CD4-positive, alpha-beta T cell treated with Interleukin-17A for 1 hour (primary cell): ENCODE measurements at places on chromosomes 1 and 21.

DNA sequence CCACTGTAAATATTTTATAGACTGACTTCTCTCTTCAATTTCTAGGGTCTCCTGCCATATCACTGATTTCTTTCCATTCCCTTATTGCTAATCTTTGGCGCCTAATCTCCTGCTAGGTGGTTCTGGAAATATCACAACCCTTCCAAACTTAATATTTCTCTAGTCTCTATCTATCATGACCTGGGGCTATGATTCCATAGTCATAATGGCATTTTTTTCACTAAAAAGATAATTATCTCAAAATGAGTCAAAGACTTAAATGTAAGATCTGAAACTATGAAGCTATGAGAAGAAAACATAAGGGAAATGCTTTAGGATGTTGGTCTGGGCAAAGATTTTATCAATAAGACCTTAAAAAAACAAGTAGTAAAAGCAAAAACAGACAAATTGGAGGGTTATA is 74.2 kb downstream of the LEPR start:
- DNase-seq, result no peak

- no peak for DNase-seq
Measured at GRCh38 chr1:240720976-240721375, 109.0 kb upstream of the GREM2 start.

DNA sequence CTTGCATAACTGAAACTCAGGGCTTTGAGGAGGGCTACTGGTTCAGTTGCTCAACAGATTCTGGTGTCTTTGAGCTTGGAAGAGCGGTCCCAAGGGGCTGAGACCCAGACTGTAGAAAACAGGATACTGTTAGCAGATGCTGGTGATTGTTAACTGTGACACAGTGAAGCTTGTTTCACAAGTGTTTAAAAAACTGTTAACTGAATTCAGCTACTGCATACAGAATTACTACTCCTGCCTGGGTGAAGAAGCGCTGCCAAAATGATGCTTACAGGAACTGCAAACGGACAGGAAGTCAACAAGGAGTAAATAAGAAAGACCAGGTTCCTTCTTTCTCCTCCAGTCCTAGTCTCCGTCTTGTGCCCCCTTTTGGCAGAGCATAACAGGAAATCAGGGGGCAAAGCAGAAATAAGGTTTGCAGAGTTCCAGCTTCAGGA is 195.3 kb upstream of the USP25 start:
- no peak for DNase-seq

- no peak for DNase-seq
Measured at GRCh38 chr1:99180915-99181314, 83.4 kb upstream of the PLPPR4 start.

DNA sequence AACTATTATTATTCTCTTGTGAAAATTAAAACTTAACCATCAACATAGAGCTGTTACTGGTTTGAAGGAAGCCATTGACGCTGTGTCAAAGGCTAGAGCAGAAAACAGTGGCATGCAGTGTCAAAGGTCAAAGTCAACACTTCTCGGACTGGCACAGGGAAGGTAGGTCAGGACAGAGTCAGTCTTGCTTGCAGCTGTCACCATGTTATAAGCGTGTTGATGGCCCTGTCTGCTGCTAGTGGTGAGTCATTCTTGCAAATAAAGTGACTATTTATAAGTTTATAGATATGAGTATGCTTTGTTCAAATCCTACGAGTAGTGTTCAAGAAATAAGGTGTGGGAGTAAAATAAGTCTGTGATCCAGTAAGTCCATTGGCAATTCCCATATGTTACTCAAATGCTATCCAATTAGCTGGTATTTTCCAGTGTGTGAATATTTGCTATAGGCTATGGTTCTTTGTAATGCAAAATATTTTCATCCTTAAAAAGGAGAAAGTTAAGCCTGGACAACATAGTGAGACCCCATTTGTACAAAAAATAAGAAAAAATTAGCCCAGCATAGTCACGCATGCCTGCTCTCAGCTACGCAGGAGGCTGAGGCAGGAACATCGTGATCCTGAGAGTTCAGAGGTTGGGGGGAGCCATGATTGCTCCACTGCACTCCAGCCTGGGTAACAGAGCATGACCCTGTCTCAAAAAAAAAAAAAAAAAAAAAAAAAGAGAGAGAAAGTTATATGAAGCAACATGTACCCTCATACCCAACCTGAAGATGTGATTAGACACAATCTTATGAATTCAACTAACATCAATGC is 26.3 kb upstream of the TINAGL1 start:
- DNase-seq, result no peak

DNA sequence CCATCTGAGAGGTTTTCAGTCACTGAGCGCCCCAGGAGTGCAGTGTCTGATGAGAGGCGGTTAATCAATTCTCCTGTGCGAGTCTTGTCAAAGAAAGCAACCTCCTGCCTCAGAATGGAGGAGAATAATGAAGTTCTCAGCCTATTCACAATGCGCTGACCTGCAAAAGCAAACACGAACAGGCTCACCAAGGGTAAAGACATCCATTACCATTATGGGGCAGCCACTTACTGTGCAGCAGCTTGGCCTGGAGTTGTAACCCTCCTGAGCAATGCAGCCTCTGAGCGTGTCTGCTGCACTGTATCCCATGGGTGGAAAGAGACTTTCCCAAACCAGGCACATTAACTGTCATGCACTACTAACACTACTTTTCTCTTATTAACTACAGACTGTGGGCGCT is 11.0 kb downstream of the ABCB10 start:
- no peak for DNase-seq

DNA sequence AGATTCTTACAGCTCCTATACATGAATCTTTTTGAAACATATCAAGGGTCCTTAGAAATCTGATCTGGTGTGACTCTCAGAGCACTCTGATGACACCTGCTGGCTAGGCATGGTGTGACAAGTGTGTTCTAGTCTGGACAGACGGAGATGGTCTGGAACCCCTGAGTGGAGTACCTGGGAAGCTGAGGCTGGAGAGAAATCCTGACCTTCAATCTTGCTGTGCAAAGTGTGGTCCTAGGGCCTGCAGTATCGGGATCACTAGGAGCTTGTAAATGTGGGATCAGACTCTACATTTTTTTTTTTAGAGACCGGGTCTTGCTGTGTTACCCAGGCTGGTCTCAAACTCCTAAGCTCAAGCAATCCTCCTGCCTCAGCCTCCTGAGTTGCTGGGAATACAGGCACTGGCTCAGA is 78.6 kb upstream of the SOD1 start:
- peak; percentile 74 for DNase-seq

- DNase-seq, result peak; percentile 74
Measured at GRCh38 chr1:46549697-46550681, 1.5 kb downstream of the KNCN start.

DNA sequence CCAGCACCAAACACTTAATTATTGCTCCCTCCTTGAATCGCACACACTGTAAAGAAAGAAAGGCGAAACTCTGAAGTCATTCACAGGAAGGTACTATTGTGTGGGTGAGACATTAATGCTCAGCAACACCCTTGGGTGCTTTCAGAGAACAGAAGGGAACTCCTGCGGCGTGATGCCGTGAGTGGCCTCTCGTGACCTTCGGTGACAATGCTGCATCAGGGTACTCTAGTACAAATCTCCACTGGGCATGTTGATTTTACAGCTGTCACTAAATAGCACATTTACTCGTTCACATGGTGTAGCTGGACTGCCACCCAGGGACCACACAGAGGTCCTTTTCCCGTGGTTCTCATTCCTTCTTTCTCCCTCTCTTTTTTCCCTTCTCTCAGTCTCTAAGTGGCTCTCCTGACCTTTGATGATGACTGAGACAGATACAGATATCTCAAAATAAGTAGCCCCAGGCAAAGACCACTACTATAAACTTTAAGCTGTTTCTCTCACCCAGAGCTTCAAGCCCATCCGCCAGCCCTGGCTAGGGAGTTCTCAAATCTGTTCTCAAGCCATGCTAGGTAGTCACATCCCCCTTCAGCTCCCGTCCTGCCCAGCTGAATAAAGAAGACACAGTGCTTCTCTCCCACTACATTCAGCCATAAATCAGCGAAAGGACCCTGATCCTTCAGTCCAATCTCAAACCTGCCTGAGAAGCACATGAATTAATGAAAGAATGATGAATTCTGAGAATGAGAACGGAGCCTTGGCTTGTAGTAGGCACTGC is 223.4 kb upstream of the FMN2 start:
- DNase-seq, result no peak

- no peak for DNase-seq
Measured at GRCh38 chr1:84479998-84480397, 932 bp downstream of the RPF1 start.

DNA sequence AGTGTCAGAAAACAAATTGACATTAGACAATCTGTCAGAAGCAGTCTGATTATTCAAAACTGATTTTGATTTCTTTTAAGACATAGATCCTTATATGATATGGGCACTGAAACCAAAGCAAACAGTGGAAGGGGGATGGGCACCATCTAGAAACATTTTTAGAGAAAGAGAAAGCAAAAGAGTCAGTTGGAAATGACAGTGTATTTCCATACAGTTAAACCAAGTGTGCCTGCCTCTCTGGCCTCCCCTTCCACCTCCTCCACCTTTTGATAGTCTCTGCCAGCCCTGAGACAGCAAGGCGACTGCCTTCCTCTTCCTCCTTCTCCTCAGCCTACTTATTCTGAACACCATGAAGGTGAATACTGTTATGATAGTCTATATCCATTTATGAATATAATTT is 949.7 kb downstream of the AMY1C start:
- DNase-seq, result no peak

DNA sequence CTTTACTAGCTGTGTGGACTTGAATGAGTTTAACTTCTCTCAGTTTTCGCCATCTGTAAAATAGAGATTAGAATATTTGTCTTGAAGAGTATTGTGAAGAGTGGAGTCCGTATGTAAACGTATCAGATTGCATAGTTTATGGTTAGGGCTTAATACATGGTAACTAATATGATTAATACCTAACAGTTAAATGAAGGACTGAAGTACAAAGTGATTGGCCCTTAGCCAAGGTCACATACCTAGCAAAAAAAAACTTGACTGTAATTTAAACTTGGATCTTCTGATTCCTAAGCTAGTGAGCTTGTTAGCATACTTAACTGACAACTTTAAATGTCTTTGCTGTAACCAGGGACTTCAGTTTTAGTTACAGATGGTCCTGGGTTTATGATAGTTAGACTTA is 1.9 kb downstream of the GIPC2 start:
- DNase-seq, result no peak

DNA sequence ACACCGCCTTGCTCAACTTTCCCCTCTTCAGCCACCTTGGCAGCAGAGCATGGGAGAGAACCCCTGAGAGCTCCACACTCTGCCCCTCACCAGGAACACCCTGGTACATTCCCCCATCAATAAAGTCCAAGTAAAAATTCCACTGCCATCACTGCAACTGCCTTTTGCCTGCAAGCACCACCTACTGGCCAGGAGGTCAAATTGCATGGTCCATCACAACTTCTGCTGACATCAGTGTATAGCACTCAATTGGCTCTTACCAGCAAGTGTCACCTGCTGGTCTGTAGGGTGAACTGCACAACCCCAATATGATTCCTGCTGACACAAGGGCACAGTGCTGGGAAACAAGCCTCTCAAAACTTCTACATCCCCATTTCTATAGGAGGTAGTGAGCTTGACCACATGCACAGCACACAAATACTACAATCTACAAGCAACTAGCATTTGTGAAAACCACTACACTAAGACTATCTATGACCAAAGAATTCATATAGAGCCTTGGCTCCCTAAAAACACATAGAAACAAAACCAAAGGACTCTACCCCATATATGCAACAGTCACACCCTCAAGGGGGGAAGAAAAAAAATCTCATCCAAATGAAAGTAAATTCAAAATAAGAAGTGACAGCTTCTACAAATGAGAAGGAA is 69.2 kb downstream of the FASLG start:
- peak; percentile 71 for DNase-seq

GRCh38 chr21:16037421-16037955 is 307.7 kb downstream of the USP25 start:
- DNase-seq, result no peak

DNA sequence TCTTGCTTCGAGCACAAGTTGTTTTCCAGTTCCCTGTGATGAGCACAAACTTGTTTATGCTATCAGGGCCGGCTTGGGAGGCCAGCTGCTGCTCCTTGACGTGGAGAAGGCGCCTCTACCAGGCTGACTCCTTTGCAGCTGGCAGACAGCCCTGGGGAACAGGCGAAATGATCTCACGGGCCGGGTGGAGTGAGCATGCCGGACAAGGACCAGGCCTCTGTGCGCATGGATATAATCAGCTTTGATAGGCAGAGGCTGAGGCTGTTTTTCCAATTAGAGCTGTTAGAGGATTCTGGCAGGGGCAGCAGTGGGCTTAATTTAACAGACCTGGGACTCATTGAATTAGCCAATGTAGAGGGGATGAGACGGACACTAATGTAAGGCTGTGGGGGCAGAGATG is 38.9 kb downstream of the FAM163A start:
- DNase-seq, result no peak

DNA sequence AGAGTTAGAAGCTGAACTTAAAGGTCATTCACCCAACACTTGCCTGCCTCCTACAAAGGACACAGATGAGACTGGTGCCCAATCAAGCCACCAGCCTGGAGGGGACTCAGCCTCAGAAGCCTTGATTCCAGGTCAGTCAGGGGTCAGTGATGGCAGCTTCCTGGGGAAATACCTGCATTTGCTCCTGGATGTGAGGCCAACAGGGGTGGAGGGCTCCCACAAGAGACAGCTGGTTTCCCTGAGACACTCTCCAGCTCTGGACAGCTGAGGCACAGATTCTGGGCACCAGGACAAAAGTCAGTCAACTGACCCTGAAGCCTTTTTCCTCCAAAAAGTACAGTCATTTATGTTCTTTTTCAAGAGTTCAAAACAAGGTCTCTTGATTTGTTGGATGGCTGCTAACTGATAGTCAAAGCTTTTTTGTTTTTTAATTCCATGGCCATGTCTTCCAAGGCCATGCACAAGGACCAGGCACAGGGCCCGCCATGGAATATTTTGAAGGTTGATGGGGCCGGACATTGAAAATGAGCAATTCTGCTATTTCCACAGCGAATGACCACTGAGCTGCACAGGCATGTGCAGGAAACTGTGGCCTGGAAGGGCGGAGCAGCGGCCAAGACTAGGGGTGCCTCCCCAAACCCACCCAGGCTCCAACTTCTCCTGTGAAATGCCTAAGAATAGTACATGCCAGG is 1.8 kb downstream of the C2CD2 start:
- no peak for DNase-seq

- no peak for DNase-seq
Measured at GRCh38 chr1:152020849-152021248, 16.0 kb downstream of the S100A11 start.

- no peak for DNase-seq
Measured at GRCh38 chr1:223706077-223706973, 6.0 kb upstream of the CAPN2 start.

DNA sequence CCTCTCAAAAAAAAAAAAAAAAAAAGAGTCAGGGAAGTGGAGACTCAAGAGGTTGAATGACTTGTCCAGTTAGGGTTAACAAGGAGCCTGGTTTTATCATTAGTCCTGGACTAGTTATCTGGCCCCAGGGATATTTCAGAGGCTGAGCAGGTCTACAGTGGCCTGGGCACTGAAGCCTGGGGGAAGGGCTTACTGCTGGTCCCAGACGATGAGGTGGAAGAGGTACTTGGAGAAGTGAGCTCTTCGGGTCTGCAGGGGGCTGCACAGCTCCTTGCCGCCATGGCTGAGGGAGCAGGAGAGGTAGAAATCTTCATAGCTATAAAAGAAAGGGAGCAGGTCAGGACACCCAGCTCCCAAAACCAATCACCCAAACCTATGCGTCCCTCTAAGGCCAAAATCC is 40.1 kb downstream of the PIK3C2B start:
- no peak for DNase-seq

GRCh38 chr1:176149939-176150807 is 56.9 kb downstream of the COP1 start:
- DNase-seq, result no peak
